ENCODE measurements at places on chromosomes 3 and 15.
A peak's percentile ranks its signal among the peaks of the same experiment; 100 is the strongest.

DNA sequence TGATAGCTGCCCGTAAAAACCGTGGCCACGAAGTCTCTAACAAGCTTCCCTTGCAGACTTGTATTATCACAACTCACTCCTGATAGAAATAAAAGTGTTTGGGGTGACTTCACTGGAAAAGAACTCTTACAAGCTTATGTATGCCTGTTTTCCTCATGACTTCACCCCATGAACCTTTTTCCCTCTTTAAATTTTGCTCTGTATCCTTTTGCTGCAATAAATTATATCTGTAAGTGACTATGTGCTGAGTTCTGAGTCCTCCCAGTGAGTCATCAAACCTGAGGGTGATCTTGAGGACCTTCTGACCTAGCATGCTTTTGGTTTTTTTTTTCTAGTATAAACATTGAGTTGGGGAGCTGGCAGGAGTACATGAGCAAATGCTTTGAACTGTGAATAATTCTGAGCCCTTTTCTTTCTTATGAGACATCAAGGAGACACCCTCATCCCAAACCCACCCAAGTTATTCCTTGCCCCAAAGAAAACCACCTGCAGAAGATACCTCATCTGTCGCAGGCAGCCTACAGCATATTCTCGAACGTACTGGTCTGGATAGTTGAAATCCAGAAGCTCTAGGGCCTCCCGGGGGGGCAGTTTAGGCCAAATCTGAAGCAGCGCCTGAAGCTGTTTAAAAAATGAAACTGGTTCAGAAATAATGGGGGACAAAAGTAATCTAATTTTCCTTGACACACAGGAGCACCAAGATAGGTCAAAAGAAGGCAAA is 85.9 kb downstream of the FAIM start:
- no peak for DNase-seq

DNA sequence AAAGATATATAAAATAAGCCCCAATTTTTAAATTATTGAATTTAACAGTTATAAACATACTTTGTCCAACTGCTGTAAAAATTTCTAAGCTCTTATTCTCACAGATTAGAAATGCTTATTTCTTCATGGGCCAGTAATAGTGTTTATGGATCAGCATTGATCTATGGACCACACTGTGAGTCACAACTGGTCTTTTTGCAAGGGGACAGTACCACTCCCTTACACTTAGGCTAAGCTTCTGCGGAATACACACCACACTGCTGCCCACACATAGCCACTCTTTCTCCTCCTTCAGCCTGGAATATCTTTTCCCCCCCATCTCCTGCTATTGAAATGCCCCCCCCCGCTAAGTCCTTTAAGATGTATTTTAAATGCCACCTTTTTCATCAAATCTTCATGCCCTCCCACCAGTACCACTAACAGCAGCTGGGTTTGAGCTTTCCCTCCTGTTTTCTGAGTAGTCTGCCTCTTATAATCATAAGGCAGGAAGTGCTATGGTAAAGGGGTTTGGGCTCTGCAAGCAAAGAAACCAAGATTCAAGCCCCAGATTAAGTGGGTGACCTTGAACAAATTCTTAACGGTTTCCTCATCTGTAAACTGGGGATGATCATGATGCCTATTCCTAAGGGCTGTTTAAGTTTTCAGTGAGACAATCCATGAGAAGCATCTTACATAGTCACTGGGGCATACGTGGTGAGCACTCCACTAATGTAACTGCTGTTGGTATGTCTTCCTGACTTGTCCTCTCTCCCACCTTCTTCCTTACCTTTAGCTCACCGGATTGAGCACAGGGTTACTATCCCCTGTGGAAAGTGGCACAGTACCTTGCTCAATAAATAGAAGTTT is 69.2 kb downstream of the DCUN1D1 start:
- peak; percentile 7 for DNase-seq

- no peak for DNase-seq
These were observed 1.1 kb upstream of the TRIM71 start for GRCh38 chr3:32816439-32817256.

- no peak for DNase-seq
These were observed 5.7 kb downstream of the PTH1R start for GRCh38 chr3:46883054-46883829.

DNA sequence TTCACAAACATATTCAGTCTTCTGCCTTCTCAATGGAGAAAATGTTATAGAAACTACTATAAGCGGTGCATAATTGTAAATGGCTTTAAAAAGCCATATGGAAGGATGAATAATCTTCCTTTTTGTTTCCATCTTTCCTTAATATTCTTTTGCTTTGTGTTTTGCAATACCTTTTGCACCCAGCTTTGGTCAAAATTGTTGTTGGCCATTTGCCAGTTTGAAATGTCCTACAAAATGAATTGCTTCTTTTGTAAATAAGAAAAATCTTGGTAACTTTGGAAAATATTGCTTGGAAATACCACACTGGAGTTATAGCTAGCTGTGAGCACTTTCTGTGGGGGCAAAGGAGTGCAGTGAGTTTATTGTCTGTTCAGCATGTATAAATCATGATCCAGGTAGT is 93.5 kb upstream of the NR2F2 start:
- no peak for DNase-seq

DNA sequence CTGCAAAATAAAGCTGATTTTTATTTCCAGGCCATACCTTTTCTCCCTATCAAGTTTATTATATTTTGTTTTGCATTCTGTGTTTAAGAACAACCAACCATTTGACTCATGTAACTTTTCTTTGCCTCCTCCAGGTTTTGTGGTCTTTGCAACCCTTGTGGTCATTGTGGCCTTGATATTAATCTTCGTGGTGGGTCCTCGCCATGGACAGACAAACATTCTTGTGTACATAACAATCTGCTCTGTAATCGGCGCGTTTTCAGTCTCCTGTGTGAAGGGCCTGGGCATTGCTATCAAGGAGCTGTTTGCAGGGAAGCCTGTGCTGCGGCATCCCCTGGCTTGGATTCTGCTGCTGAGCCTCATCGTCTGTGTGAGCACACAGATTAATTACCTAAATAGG is 27.6 kb downstream of the NIPA2 start:
- no peak for DNase-seq

GRCh38 chr3:184395320-184395660 is 15.4 kb downstream of the CHRD start:
- DNase-seq, result no peak

DNA sequence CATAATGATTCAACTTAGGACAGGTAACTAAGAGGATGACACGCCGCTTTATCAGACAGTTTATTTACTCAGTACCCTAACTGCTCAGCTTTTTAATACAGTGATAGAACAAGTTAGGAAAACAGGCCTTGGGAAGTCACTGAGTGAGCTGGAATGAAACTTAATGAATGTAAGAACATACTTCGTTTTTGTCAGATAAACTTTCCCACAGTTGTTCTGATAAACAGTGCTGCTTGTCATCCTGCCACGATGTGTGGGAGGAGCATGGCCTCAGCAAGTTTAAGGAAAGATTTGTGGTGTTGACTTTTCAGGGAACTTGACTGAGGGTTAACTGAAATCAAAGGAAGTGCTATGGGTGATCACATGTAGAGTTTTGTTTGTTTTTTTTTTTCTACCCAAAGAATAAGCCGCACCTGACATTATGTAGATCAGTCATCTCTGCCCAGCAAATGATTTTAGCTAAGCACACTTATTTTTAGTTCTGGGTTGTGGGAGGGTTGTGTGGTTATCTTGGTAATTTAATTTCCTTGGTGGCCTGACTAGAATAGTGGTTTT is 5.6 kb upstream of the P2RY14 start:
- DNase-seq, result peak; percentile 18

DNA sequence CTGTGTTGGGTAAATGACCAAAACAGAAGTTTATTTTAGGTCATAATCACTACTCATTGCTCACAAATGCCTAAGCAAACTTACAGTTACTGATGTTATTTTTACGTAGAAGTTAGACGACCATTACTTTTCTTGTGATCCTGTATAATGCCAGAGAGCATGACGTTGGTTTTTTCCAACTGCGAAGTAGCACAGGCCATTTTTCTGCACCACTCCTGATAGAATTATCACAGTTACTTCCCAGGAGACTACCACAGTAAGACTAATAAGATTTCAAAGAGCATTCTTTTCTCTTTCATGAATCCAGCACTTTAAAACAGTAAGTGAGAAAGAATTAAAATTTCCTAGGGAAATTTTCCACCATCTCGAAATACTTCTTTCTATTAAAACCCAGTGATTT is 19.8 kb downstream of the CD200 start:
- DNase-seq, result no peak

DNA sequence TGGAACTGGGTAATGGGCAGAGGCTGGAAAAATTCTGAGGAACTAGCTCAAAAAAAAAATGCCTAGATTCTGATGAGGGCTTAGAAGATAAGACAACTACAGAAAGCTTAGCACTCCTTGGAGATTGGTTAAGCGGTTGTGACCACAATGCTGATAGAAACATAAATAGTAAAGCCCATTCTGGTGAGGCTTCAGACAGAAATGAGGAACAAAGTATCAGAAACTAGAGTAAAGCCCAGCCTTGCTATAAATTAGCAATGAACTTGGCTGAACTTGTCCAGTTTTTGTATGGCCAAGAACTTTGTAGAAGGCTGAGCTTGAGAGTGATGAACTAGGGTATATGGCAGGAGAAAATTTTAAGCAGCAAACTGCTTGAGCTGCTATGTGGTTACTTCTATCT is 25.4 kb downstream of the GOLGB1 start:
- DNase-seq, result no peak

DNA sequence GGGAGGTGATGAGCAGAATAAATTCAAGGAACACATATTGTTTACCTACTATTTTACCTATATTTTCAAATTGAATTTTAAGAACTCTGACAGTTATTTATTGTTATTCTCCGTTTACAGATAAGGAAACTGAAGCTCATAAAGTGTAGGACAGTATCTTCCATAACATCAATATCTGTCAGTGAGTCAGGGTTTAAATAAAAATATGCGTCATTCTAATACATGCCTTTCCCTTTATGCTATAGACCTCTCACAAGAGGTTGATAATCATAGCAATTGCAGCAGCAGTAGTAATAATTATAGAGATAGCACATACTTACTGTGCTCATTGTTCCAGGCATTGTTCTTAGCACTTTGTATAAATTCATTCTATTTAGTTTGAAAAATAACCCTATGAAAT is 101.1 kb downstream of the EPHA6 start:
- DNase-seq, result no peak

DNA sequence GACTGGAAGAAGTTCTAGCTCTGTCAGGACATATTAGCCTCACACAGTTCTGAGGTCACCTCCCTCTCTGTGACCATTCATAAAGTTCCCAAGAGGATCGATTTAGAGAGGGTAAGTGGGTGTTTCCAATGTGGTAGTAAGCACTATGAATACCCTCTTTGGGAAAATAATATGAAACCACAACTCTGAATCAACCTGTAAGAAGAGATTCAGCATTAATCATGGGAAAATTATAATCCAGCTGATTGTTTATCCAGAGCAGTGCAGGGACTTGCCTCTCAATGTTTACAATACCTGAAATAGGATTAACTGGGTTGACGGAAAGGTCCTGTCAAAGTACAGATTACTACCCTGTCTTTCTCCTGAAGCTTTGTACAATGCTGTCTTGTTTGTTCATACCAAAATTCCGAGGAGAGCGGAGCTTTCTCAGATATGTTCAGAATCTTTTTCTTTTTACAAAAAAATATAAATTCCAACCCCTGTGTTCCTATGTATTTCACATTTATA is 302.9 kb upstream of the DPPA4 start:
- no peak for DNase-seq

GRCh38 chr3:133278260-133279043 is 121.4 kb upstream of the BFSP2 start:
- no peak for DNase-seq

DNA sequence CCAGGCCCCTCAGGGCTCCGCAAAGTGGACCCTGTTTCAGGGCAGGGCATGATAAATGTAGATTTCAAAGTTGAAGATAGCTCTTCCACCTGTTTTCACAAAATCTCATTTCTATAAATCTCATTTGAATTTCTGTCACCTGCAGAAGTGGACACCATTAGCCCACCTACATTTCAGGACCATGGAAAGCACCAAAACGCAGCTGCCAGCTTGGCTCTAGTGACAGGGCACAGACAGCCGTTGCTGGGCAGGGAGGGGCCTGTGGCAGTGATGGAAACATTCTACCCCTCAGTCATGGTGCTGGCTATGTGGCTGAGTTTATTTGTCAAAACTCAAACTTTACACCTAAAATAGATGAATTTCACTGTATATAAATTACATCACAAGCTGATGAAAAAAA is 40.4 kb downstream of the PRR23E start:
- no peak for DNase-seq

DNA sequence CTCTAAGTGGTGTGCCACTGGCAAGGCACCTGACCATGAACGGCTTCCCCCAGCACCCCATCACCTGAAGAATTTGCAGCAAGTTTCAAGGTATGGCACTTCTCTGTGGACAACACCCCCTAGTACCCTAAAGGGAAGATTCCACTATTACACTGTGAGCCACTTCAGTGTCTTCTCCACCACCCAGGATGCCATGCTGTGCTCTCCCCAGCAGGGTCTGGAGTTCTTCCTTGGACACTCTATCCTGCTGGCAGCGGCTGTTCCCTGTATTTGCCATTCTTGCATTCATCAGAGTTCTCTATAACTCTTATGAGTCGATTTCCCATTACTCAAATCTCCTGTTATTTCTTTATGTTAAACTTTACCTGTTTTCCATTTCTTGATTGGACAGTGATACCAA is 33.9 kb upstream of the RNU6-1 start:
- DNase-seq, result no peak

DNA sequence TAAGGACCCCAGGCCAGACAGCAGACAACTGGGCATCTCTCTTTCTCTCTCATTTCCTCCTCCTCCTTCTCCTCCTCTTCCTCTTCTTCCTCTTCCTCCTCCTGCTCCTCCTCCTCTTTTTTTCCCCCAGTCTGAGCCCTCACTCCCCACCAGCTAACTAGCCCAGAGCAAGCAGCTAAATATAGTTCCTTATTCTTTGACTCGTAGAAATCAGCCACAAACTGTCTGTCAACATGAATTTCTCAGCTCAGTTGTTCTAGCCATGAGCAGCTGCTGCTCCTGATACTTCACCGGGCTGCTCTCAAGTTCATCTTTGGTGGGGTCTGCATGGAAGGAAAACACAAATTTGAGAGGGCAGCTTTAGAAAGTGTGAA is 19.2 kb upstream of the LOXL1 start:
- DNase-seq, result no peak

GRCh38 chr3:67654844-67655177 is 399 bp upstream of the SUCLG2 start:
- DNase-seq, result no peak

GRCh38 chr3:183958226-183958625 is 59.5 kb downstream of the ABCC5 start:
- no peak for DNase-seq

DNA sequence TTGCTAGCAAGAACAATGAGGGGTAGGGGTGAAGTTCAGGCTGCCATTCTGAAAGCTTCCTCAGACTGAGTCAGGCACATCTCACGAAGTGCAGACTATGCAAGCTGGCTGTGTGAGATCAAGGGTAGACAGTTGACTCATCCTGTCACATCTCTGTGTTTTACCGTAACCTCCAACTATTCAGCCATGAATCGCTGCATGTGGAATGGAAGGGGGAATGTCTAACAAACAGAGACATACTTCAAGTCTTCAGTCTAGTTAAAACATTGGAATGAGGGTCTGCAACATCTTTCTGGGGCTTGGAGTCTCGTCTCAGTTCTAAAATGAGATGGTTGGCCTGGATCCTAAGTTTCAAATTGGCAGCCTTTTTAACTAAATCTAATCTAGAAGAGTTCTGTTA is 25.9 kb downstream of the AGTR1 start:
- DNase-seq, result no peak

- DNase-seq, result no peak
These were observed 1159.5 kb downstream of the IGSF11 start for GRCh38 chr3:117874904-117875874.
